ENCODE measurements at places on chromosomes 2 and 18. TPM values are rescaled to one million over a fixed set of nuclear protein-coding genes. Genes with fewer than 3 reads are reported as not detected.

The OSR1 gene
- polyA plus RNA-seq, result 47.9 TPM

The ADD2 gene
- 7.0 TPM for polyA plus RNA-seq

GRCh38 chr2:211367293-211367692 is 810.9 kb downstream of the CPS1 start:
- no peak for DNase-seq

DNA sequence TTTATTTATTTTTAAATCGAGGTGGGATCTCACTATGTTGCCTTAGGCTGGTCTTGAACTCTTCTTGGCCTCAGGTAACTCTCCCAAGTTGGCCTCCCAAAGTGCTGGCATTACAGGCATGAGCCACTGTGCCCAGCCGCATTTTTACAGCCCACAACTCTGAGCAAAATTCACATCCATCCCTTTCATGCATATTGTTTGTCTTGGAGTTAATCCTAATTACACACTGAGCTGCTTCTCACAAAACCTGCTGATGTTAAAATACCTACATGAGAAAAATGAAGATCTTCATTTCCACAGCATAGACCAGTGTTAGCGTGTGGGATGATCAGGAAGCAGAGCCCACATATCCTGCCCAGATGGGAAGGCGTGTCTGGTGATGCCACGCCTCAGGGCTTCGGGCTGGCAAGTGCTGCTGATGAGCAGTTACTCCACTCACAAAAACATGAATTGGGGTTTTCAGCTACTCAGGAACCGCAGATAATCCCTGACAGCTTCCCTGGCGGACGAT is 14.6 kb downstream of the ITGB1BP1 start:
- DNase-seq, result no peak

DNA sequence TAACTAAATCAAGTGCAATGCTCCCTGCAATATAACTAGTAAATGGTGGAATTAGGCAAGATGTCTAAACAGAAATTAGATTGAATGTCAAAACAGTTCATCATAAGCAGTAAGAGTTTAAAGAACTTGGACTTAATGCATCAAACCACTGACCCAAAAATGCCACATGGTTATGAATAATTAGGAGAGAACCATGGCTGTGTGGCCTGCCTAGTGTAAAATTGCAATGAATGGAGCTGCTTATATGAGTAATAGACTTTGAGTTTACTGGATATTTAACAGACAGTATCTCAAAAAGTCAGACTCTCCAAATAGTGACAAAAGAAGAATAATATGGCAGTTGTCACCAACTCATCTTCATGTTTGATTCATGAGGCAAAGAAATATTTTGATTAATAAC is 101.6 kb upstream of the COL5A2 start:
- peak; percentile 66 for DNase-seq
